Stimulated activated CD4-positive, alpha-beta T cell treated with anti-CD3 and anti-CD28 coated beads, Interleukin-15, amount 100 ng/mL, for 48 hours (primary cell): ENCODE measurements at places on chromosomes 13 and 19.
A peak's percentile ranks its signal among the peaks of the same experiment; 100 is the strongest.

GRCh38 chr19:53870485-53870844, 2.8 kb downstream of the MYADM start:
- DNase-seq, result no peak

- DNase-seq, result no peak
Observed at GRCh38 chr13:46685006-46685730, 111.8 kb downstream of the ESD start.

DNA sequence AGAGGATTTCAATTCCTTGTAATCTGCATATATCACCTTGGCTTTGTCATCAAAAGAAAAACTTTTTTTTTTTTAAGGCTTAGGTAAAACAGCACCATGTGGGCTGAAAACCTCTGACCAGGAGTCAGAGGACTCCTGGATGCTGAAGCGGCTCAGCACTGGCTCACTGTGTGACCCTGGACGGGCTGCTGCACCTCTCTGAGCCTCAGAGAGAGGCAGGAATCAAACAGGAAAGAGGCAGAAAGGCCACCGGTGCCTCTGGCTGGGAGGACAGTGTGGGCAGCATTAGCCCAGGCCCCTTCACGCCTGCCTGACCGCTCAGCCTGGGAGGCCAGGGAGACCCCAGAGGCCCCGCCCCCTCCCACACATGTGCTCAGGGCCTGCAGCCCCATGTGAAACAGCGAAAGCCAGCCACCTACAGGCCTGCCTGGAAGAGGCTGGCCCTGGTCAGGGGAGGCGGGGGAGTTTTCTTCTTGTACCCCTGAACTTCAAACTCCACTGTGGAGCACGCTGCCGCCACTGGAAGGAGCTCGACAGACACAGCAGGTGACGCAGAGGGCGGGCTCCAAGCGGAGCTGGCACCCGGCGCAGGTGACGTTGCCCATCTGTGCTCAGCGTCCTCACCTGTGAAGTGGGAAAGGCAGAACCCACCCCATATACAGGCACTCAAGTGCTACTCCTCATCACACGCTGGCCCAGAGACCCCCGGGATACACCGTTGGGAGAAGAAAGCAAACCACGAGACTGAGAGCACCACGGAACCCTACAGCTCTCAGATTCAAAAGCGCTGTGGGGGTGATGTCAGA, 39.7 kb downstream of the MLLT1 start:
- no peak for DNase-seq

- no peak for DNase-seq
Observed at GRCh38 chr13:33235078-33235477, 50.5 kb downstream of the STARD13 start.

DNA sequence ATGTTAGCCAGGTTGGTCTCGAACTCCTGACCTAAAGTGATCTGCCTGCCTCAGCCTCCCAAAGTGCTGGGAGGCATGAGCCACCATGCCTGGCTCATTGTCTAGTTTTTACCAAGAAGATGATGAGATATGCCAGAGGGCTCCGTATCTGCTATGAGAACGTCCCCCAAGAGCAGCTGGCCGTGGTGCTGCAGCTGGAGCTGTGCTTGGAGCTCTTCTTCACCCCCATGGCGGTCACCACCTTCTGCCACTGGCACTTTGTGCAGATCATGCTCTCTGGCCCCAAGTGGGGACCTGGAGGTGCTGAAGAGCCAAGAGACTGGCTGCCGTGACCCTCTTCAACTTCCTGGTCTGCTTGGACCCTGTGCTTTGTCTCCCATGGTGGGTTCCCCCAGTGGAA, 36.8 kb downstream of the GPR42 start:
- no peak for DNase-seq

DNA sequence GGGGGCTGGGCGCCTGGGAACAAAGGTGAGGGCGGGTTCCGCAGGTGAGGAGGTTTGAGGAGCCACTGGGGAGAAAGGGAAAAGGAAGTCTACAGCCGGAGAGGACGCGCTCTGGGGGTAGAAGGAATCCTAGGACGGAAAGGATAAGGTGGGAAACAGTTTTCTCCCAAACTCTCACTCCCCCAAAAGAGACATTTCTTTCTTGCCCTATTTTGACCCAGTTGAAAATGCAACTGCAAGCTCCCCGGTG, 651 bp upstream of the POLR1D start:
- DNase-seq, result no peak

DNA sequence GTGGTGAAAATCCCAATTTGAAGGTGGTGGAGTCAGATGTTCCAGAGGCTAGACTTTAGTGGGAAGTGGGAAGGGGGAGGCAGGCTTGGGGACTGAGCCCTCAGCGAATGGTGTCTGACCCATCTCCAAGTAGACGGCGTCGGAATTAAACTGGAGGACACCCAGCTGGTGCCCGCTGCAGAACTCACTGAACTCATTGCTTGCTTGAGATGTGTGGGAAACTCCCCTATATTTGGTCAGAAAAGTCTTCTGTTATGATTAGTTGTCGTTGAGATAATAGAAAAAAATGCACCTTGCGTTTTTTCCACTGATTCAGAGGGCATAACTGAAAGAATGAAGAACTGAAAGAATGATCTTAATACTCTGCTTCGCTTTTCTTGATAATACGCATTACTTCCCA, 871 bp upstream of the ZNF583 start:
- no peak for DNase-seq

DNA sequence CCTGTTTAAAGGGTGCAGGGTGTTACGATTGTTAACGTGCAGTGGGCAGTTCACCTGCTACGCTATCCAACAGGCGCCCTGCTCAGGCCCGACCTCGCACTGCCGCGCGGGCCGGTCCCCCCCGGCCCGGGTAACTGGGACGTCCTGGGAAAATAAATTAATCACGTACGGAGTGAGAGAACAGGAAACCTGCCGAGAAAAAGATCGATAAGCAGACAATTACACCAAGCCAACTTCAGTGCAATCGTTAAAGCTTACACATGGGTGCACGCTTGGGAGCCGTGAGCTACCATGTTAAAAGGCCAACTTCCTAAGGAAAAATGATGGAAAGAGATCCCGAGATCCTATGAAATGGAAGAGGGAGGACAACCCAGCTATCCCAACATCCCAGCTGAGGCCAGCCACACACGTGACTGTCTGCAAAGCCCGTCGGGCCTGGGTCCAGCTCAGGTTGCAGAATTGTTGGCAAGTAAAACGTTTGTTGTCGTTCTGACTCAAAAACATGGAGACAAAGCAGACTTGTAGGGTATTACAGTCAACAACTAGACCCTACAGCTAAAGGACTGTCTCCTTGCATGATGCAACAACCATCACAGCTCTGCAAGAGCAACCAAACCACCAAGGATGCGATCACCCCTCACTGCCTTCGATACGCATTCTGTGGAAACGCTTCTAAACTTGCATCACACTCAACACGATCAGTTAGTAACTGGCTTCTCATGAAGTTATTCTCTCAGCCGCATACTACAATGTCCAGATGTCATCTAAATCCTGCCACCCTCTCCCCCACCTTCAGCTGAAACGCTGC, 741 bp upstream of the TUBGCP3 start:
- no peak for DNase-seq

DNA sequence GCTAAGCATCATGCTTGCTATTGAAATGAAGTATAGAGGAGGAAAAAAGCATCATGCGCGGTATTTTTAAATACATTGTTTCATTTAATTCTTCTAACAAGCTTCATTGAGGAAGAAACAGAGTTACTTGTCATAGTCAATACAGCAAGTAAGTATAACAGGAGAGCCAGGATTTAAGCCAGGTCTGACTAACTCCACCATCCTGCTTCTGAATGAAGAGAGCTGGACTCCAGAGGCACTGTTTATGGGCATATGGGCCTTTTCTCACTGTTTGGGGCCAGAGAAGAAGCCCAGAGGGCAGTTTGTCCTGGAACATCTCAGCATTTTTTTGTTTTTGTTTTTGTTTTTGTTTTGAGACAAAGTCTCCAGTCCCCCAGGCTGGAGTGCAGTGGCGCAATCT, 7.9 kb downstream of the SAMD4B start:
- no peak for DNase-seq

- no peak for DNase-seq
Observed at GRCh38 chr19:33622505-33622808, 704 bp downstream of the CHST8 start.

DNA sequence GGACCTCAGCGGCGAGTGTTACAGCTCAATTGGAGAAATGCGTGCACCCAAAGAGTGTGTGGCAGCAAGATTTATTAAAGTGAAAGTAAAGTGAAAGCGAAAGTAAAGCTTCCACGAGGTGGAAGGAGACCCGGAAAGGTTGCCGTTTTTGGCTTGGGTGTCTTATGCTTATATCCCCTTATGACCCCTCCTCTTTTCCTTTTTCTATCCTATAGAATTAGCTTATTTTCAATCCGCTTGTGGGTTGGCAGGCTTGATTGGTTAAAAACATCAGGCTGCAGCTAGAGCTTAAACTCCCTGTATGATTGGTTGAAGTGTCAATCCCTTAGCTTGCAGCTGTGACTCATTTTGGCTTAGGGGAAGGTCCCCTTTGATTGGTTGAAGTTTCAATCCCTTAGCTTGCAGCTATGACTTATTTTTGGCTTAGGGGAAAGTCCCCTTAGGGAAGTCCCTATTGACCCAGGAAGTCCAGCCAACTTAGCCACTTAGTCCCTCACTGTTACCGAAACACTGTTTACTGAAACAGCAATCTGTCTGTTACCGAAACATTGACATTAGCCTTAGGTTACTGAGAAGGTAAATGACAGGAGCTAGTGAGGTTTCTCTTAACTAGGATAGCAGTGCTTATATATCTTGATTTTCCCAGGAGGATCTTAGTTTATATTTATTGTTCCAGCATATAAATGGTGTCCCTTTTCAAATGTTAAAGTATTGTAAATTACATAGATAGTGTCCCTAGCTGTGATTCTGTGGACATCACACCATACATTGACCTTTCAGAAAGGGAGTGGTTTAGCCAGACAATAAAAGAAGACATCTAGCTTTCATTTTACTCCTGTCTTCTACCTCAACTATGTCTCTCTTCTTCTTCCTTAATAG, 575.8 kb downstream of the DACH1 start:
- DNase-seq, result peak; percentile 3

DNA sequence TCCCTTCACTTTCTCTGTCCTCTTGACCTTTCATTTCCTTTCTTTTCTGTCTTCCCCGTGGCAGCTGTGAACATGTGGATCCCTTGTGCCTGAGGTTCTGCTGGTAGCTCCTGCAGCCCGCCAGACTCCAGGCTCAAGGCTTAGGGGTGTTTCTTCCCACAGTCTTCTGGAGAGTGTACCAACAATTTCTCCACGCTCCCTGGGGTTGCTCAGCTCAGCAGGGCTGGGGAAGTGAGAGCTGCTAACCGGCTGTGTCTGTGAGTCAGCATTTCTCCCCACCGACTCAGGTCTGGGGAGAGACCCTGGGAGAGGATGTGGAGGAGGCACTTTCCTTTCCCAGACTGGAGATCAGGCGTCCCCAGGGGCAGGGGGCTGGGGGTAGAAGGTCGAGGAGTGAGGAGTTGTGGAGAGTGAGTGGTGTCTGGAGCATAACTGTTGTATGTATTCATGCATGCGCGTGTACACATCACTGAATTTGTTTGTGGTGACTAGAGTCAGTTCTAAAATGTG, 193.6 kb downstream of the KCNRG start:
- DNase-seq, result no peak

DNA sequence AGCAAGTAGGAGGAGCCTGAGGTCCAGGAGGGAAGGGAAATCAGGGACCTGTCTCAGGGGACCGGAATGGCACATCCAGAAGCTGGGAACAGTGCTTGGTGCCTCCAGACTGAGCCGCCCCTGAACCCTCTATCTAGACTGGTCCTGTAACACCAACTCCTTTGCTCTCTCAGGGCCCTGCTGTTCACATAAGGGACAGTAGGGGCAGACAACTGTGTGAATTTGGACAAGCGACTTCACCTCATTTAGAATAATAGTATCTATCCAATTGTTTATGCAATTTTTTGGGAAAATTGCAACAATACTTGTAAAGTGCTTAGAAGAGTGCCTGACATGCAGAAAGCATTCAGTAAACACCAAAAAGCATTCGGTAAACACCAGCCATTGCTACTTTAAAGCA, 14.0 kb downstream of the SYMPK start:
- DNase-seq, result no peak

GRCh38 chr13:108212886-108213285, 2.5 kb downstream of the LIG4 start:
- DNase-seq, result no peak

GRCh38 chr13:43924549-43925245, 45.0 kb downstream of the LACC1 start:
- no peak for DNase-seq

DNA sequence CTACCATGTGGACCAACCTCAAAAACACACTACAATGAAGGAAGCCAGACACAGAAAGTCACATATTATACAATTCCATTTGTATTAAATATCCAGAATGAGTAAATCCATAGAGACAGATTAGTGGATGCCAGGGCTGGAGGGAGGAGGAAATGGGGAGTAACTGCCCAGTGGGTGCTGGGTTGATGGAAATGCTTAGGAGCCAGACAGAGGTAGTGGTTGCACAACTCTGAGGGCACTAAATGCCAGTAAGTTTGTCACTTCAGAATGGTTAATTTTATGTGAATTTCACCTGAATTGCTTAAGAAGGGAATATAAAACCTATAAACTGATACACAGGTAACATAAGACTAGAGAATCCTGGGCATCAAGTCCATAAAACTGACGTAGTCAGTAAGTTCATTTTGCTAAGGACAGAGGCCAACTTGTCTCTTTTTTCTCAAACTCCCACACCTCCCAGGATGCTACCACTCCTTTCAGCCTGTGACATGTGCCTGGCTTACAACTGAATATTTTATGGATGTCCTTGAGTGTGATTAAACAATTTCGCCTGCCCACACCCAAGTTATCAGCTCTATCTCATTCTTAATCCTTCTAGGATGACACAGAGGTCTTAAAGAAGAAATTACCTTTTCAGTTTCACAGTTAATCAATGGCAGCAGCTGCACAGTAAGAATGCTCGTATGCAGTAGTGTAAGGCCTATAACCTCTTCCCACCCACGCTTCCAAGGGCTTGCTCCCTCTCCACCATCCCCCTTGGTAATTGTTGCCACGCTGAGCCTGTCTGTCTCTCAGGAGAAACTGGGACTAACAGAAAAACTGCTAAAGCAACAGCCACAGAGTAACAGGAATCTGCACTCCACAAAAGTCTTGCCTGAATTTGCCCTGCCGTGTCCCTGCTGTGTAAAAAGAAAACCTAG, 5.9 kb upstream of the MLNR start:
- DNase-seq, result no peak

DNA sequence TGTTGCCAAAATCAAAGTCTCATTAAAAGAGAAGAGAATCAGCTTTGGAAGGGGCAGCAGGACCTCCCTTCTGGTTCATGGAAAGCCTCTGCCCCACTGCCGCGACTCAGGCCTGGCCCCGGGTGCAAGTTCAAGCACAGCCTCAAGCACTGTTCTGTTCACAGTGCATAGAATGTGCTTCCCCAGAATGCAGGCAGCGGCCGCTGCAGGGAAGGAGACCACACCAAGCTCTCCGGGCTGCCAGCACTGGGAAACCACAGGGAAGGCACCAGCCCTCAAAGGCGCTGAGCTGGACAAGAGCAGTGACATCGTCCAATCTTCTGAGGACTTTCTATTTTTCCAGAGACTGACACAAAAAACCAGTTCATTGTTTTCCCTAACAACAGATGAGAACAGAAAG, 55.5 kb downstream of the CRYL1 start:
- DNase-seq, result no peak

DNA sequence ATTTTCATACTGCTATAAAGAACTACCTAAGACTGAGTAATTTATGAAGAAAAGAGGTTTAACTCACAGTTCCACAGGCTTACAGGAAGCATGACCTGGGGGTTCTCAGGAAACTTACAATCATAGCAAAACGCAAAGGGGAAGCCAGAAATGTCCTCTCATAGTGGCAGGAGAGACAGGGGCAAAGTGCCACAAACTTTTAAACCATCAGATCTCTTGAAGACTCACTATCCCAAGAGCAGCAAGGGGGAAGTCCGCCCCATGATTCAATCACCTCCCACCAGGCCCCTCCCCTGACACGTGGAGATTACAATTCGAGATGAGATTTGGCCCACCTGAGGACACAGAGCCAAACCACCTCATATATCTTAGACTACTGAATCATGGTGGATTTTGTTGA, 198.7 kb downstream of the KCTD12 start:
- DNase-seq, result no peak
